ENCODE measurements at places on chromosomes 3 and 15. TPM values are rescaled to one million over a fixed set of nuclear protein-coding genes. Genes with fewer than 3 reads are reported as not detected.

DNA sequence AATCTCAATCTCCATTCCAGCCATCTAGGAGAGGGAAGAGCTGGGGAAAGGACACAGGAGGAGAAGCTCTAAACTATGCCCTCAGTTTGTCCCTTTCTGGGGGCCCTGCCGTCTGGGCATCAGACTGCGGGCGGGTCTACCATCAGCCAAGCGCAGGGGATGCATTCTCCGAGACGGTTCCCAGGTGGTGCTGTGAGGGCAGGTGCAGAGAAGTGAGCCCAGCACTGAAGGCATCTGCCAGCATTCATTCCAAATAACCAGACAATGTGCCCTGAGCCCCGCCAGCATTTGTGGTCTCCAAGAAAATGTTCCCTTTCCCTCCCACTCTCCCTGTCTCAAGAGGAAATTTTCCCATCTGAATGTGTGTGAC lies 265.7 kb downstream of the XXYLT1 start:
- no peak overlapping the region for H3K4me3 ChIP-seq
- no peaks in the 10 kb centered on the region for H3K36me3 ChIP-seq
- no peak overlapping the region for H3K27ac ChIP-seq
- H3K27me3 ChIP-seq, result no peaks in the 10 kb centered on the region
- DNase-seq, result no peak

DNA sequence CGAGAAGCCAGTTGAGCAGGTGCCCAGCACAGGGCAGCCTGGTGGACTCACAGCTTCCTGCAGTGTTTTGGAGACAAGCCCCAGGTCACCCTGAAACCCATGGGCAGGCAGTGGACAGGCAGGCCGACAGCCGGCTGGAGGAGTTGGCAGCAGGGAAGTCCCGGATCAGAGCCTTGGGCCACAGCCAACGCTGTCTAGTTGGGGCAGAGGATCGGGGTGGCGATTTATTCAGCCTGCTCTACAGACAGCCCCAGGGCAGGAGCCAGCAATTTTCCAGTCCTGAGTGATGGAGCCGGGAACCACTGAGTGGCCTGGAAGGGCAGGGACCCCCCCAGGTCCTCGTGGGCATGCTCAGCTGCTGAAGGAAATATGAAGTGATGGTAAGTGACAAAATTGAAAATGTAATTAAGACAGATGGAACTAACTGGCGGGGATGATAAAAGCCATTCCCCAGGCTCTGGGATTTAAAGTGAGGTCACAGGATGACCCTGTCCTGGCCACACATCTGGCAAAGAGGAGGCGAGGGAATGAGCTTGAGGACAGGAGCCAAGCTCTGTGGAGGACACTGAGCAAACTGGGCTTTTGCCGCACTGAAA lies 34.4 kb upstream of the TBC1D21 start:
- no peak overlapping the region for H3K27ac ChIP-seq
- no peak overlapping the region for H3K4me3 ChIP-seq
- H3K27me3 ChIP-seq, result no peaks in the 10 kb centered on the region
- H3K36me3 ChIP-seq, result no peaks in the 10 kb centered on the region
- no peak for DNase-seq

The GOLGA6A gene
- total RNA-seq, result 0.42 TPM

GRCh38 chr3:38110314-38111050 lies 26.4 kb downstream of the ACAA1 start:
- no peak overlapping the region for H3K4me3 ChIP-seq
- H3K27me3 ChIP-seq, result no peaks in the 10 kb centered on the region
- H3K27ac ChIP-seq, result no peak overlapping the region
- H3K36me3 ChIP-seq, result no peaks in the 10 kb centered on the region
- no peaks in the 10 kb centered on the region for H3K4me1 ChIP-seq

The OGG1 gene
- 23.0 TPM for total RNA-seq

The MAP6D1 gene
- total RNA-seq, result 4.3 TPM

- no peak overlapping the region for H3K4me3 ChIP-seq
- peaks cover 5% of the 10 kb centered on the region for H3K4me1 ChIP-seq
- H3K27me3 ChIP-seq, result no peaks in the 10 kb centered on the region
- H3K27ac ChIP-seq, result no peak overlapping the region
- DNase-seq, result no peak
These were observed 16.2 kb upstream of the SLC6A6 start for GRCh38 chr3:14386254-14386653.

DNA sequence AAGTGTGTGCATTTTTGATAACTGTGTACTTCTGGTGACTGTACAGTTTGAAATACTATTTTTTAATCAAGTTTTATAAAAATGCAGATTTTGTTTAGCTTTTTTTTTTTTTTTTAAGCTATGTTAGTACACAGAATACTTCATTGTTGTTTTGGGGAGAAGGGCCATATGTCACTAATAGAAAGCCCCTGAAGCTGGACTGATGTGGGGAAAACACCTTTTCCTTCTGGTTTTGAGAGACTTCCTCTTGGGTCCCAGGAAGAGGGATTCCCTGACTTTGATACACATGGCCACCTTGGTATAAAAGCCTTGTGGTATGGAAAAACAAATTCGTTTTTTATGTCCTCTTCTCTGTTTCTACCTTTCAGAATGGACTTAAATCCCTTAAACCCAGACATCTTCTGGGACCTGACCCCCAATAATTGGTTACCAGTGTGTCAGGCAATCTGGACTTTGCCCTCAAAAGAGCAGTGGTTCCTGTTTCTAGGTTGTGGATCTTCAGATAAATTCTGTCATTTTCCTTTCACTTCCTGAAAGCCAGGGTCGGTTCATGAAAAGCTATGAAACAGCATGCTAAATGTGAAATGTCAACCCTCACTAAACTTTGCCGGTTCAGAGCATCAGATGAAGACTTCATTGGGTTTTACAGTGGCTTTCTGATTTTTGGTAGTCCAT lies 31.1 kb upstream of the BLOC1S6 start:
- no peaks in the 10 kb centered on the region for H3K4me1 ChIP-seq
- no peaks in the 10 kb centered on the region for H3K36me3 ChIP-seq
- no peak overlapping the region for H3K27ac ChIP-seq
- peaks cover 4% of the 10 kb centered on the region for H3K27me3 ChIP-seq

GRCh38 chr3:104547031-104547430 lies 819.7 kb upstream of the ALCAM start:
- H3K27ac ChIP-seq, result no peak overlapping the region
- no peak overlapping the region for H3K4me3 ChIP-seq
- DNase-seq, result no peak
- no peaks in the 10 kb centered on the region for H3K27me3 ChIP-seq

DNA sequence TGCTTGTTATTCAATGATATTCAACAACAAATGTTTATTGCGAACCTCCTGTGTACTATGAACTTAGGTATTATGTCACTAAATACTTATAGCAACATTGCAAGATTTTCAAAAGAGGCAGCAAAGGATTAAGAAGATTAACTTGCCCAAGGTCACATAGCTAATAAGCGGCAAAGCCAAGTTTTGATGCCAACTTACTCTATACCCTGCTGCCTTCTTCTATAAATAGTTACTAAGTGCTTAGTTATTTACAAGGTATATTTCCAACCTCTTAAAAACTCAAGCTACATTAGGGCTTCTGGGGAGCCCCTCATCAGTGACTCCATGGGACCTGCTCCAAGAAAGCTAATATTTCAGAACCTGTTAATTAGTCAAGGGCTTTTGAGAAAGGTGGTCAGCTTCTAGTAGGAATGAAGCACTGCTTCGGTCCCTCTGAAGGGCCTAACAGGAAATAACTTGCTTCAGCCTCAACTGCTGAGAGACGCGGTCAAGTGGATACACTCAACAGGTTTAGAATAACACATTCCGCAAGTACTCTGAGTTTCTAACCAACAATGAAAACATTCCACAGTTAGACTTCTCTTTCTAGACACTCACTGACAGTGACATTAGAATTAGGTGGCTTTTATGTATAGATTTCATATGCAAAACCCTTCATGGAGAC lies 125.5 kb downstream of the DGKG start:
- no peak for DNase-seq
- H3K27me3 ChIP-seq, result no peaks in the 10 kb centered on the region
- H3K27ac ChIP-seq, result no peak overlapping the region
- no peaks in the 10 kb centered on the region for H3K4me1 ChIP-seq

DNA sequence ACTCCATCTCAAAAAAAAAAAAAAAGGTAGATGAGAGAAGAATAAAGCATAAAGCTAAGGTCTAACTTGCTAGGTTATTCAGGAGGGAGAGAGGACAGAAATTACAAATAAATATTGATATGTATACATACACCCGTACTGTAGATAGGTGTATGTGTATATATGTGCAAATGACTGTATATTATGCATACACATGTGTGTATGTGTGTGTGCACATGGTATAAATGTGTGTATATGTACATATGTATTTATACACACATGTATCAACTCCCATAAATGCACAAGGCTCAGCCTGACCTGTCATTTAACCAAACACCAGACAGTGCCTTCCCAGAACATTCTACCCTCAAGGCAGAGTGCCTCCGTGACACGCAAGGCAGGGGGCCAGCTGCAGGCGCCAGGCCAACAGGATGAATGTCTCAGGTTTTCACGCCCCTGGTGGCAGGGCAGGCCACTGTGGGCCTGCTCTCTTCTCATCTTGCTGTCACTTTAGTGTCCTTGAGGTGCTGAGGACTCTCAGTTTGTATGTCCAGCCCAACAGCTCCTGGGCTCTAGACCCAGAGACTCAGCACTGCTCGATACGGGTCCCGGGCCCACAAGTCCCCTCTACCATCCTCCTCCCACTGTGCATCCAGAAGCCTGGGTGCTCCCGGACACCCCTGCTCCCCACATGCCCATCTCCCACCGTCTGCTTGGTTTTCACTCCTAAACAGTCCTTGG lies 40.4 kb downstream of the TM2D3 start:
- H3K27ac ChIP-seq, result no peak overlapping the region
- H3K36me3 ChIP-seq, result no peaks in the 10 kb centered on the region
- peaks cover 43% of the 10 kb centered on the region for H3K4me1 ChIP-seq
- H3K27me3 ChIP-seq, result no peaks in the 10 kb centered on the region
- no peak for DNase-seq

GRCh38 chr3:24683090-24683489 lies 188.4 kb upstream of the THRB start:
- no peak overlapping the region for H3K4me3 ChIP-seq
- H3K4me1 ChIP-seq, result peaks cover 51% of the 10 kb centered on the region
- H3K27ac ChIP-seq, result no peak overlapping the region

The CPA3 gene
- 31.8 TPM for total RNA-seq

- no peak overlapping the region for H3K4me3 ChIP-seq
- H3K27ac ChIP-seq, result no peak overlapping the region
- peaks cover 34% of the 10 kb centered on the region for H3K4me1 ChIP-seq
- DNase-seq, result no peak
- no peaks in the 10 kb centered on the region for H3K27me3 ChIP-seq
These were observed 84.1 kb downstream of the DHX36 start for GRCh38 chr3:154240235-154240634.

DNA sequence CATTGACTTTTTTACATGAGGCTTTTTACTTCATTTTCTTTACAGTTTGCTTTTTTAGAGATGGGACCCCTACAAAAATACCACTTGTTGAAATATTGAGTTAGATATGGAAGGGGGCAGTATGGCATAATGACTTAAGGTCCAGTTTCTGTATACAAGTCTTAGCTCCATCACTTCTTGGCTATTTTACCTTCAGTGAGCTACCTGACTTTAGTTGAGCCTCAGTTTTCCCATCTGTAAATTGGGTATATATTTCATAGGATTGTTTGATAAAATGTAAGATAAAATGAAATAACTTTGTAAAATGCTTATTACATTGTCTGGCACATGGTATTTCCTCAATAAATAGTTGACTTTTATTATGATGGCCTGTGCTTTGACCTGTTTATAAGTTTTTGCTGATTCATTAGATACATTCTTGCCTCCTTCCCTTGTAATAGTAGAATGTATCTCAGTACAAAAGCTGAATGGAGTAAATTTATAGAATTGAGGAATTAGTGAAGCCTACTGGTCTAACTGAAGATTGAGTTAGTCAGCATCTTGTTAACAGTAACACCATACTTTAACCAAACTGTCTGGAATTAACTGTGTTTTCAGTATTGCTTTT lies 27.6 kb downstream of the TBC1D23 start:
- peaks cover 21% of the 10 kb centered on the region for H3K36me3 ChIP-seq
- H3K4me3 ChIP-seq, result no peak overlapping the region
- no peak for DNase-seq
- H3K27me3 ChIP-seq, result no peaks in the 10 kb centered on the region
- no peaks in the 10 kb centered on the region for H3K4me1 ChIP-seq

The TOP2B gene
- total RNA-seq, result 78.9 TPM

The MAGEL2 gene
- total RNA-seq, result 0.56 TPM

- no peak for DNase-seq
- no peaks in the 10 kb centered on the region for H3K27me3 ChIP-seq
- no peak overlapping the region for H3K27ac ChIP-seq
- H3K4me1 ChIP-seq, result peaks cover 19% of the 10 kb centered on the region
- H3K4me3 ChIP-seq, result no peak overlapping the region
These were observed 22.1 kb downstream of the SIAH2 start for GRCh38 chr3:150740733-150741496.

The SLC6A1 gene
- total RNA-seq, result 4.6 TPM

DNA sequence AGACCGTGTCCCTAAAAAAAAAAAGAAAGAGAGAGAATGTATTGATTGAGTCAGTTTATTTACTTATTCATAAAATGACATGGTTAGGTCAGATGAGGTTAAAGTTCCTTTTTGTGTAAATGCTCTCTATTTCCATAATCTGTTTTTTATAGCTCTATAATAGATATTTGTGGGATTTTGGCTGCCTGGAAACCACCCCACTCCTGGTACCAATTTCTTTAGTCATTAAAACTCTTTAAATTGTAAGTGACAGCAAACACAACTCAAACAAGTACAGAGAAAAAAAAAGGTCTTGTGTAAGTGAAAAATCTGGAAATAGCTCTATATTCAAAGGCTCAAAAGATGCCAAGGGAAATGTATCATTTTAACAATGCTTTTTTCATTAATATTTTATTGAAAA lies 11.0 kb upstream of the PPP4R2 start:
- H3K27ac ChIP-seq, result no peak overlapping the region
- H3K4me3 ChIP-seq, result no peak overlapping the region
- no peak for DNase-seq
- H3K27me3 ChIP-seq, result no peaks in the 10 kb centered on the region
- H3K4me1 ChIP-seq, result no peaks in the 10 kb centered on the region

The TNFAIP8L3 gene
- total RNA-seq, result 33.3 TPM

- no peaks in the 10 kb centered on the region for H3K27me3 ChIP-seq
- no peak overlapping the region for H3K4me3 ChIP-seq
- H3K4me1 ChIP-seq, result peaks cover 21% of the 10 kb centered on the region
- DNase-seq, result no peak
- H3K27ac ChIP-seq, result peak overlapping the region; percentile 23
These were observed 342.7 kb downstream of the PTPRG start for GRCh38 chr3:61903931-61904657.

The CCR2 gene
- total RNA-seq, result 0.41 TPM

DNA sequence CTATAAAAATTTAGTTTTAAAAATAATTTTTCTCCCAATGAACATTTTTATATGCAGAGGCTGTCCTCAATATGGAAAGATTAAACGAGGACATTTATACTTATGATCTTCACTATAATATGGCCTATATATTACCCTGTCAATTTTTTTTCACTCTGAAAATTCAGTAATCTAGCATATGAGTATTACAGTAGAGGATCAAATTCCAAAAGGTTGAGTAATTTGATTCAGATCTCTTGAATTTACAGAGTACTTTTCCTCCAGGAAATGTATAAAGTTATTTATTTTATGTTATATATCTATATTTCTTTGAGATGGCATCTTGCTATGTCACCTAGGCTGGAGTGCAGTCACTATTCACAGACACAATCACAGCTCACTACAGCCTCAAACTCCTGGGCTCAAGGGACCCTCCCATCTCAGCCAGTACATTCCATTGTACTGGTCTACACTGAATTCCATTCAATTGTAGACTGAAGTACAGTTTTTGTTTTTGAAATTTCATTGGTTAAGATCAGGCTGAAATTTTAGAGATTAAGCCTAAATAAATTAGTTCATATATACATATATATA lies 16.3 kb upstream of the TRPM7 start:
- H3K27me3 ChIP-seq, result no peaks in the 10 kb centered on the region
- H3K4me1 ChIP-seq, result no peaks in the 10 kb centered on the region
- H3K27ac ChIP-seq, result no peak overlapping the region

The ARGFX gene
- not detected for total RNA-seq

Data from thoracic aorta (tissue), 2 donors.